Spinal cord (tissue), 10 donors: ENCODE measurements at places on chromosomes 7 and 10.

GRCh38 chr10:33807531-33808359 lies 473.3 kb upstream of the NRP1 start:
- DNase-seq: no peak

GRCh38 chr7:20113427-20114027 lies 103.7 kb downstream of the MACC1 start:
- DNase-seq: no peak

DNA sequence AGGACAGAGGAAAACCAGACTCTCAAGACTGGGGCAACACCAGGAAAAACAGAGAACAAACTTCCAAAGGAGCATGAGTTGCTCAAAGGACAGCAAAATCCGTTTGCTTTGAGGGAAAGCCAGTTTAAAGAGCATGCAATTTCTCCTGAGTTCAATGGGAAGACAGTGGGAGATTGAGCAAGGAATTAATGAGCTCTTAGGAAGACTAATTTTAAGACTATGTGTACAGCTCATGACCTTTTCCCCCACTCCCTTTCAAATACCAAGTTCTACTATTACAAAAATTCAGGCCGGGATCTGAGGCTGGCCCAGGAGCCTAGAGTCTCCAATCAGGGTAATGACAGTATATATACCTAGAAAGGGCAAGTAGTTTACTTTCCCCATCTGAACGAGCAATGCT lies 79.2 kb downstream of the EPDR1 start:
- no peak for DNase-seq

DNA sequence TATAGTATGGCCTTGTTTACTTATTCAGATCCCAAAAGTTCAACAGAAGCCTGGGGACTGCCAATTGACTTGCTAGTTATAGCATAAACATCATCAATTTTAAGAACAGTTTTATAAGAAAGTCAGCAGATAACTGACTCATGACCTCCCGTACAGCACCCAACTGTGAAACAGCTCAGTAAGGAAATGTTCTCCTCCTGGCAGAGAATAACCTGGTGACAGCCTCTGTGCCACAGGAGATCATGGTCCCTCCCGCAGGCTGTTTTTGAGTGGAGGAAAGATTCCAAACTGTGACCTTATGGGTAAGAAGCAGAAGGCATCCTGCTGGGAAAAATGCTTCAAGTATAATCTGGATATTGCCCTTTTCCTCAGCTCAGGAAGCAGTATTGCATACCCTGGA lies 182.5 kb downstream of the SEMA3D start:
- DNase-seq: no peak

GRCh38 chr10:58817201-58817846 lies 304.7 kb downstream of the BICC1 start:
- peak; percentile 40 for DNase-seq

DNA sequence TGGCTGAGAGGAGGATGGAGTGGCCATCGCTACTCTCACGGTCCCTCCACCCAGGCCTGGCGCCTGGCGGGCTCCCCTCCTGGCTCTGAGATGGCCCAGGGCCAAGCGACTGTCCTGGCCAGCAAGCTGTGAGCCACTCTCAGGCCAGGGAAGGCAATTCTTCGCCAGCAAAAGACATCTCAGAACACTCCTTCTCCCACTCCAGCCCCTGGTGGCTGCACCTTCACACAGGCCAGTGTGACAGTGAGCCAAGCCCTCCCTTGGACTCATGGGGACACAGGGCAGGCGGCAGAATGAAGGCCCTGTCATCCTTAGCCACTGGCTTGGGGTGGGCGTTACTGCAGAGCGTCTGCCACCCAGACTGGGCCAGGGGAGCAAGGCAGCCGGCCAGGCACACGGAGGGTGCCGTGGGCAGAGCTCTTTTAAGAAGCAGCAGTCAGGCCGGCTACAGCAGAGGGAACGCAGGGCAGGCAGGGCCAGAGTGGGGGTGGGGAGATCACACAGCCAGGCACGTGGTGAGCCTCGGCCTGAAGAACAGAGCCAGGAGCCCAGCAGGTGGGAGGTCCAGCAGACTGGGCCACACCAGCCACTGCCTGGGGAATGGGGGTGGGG lies 14.4 kb downstream of the STK32C start:
- no peak for DNase-seq

- DNase-seq: no peak
Measured at GRCh38 chr10:102764470-102765161, 20.9 kb downstream of the WBP1L start.

DNA sequence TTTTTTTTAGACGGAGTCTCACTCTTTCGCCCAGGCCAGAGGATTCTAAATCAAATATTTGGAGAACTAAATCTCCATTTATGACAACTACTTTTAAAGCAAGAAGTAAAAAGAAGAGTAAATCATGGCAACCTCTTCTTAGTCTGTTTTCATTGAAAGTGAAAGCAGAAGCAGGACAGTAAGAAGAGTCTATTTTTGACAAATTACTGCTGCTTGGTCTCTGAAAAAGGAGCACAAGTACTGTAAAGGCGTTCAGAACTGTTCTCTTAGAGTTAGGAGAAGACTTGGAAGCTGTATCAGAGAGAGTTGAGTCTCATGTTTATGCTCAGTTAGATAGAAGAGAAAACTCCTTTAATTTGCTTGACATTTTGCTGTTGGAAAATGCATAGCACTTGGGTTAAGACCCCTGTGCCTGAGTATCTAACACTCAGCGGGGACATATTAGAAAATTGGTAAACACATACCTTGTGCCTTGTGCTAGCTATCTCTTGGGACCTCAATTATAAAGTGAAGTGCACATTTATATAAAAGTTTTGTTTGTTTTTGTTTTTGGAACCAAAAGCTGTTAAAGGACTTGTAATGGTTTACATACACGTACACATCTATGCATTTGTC lies 433.0 kb downstream of the ANKRD7 start:
- no peak for DNase-seq
